ENCODE measurements at places on chromosomes 5 and 9. TPM values are rescaled to one million over a fixed set of nuclear protein-coding genes. Genes with fewer than 3 reads are reported as not detected.

Gene ENDOG
- 34.2 TPM for total RNA-seq

Gene GPR21
- total RNA-seq = not detected

Gene SLC46A2
- not detected for total RNA-seq

Gene TAS2R1
- total RNA-seq = not detected

Gene GMCL2
- total RNA-seq = not detected
